ENCODE measurements at places on chromosomes 7 and 10.
A peak's percentile ranks its signal among the peaks of the same experiment; 100 is the strongest.

DNA sequence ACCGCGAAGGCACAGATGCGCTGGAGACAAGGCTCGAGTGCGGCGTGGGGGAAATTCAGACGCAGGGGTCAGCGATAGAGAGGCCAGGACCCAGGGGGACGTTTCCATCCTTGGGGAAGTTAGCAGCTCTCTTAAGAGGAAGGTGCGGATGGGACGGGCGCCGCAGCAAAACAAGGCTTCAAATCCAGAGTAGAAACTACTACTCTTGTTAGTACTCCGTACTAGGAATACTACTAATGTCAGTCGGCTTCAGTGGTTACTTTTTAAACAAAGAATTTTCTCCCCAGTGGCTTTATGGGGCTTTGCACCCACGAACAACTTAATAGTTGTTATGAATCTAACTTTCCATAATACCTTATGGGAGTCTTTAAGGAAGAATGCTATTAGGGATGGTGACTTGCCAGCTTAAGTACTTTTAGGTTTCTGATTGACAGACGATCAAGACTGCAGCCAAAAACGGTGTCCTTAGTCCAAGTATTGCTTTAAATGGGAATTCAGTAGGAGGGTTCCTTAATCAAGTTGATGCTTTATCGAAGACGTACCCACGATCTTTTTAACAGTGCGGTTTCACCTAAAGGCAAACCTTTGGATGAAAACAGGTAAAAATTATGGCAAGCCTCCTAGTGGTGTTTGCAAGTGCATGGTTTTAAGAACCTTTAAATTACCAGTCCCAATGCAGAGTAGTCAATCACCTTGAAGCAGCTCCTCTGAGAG, 812 bp upstream of the IDE start:
- DNase-seq: no peak

DNA sequence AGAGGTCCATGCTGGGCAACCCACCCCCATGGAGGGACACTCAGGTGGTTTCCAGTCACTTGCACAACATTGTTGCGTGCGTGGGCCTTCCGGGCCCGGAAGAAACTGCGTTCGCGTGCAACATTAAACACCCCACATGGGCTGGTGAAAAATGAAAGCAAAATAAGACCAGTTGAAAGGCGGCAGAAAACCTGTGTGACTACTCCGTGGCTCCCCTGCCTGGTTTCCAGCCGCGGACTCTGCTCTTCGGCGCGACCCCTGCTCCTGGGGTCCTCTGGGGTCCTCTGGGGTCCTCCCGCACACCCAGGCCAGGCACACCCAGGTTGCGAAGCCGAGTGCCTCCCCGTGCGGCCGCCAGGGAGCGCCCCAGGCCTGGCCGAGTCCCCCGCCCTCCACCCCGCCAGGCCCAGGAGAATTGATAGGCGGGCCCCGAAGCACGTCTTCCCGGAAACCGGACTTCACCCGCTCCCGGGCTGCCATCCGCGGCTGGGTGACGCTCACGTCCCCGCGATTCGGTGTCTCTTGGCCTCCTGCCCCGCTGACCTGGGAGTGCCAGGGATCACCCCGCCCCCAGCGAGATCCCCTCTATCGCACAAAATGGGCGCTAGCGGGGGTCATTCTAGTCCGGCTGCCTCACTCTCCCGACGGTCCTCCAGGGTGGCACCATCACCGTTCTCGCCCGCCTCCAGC, 1.9 kb upstream of the SH2D4B start:
- DNase-seq: peak; percentile 78

GRCh38 chr10:119190353-119190752, 11.7 kb upstream of the PRDX3 start:
- no peak for DNase-seq

DNA sequence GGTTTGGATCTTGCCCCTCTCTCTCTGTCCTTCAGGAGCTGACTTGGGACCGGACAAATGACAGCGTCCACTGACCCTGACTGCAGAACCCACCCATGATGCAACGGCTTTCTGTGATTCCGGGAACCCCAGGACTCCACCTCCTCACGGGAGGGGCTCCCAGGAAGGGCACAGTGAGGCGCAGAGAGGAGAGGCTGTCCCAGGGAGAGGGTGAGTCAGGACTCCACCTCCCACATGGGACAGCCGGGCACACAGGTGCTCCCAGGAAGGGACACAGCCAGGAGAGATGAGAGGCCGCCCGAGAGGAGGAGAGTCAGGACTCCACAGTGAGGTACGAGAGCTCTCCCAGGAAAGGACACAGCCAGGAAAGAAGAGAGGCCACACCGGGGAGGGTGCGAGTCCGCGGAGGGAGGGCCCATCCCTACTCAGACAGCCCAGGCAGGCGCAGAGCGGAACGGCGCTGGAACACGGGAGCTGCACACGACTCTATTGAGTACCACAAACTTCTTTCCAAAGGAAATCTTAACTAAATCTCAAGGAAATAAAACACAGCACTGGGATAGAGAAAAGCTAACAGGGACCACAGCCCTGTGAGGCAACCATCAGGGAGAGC, 162.5 kb downstream of the MAD1L1 start:
- no peak for DNase-seq

GRCh38 chr7:96685353-96685752, 24.3 kb downstream of the SEM1 start:
- DNase-seq: no peak

- DNase-seq: no peak
Observed at GRCh38 chr7:37074370-37074769, 350.1 kb upstream of the AOAH start.

DNA sequence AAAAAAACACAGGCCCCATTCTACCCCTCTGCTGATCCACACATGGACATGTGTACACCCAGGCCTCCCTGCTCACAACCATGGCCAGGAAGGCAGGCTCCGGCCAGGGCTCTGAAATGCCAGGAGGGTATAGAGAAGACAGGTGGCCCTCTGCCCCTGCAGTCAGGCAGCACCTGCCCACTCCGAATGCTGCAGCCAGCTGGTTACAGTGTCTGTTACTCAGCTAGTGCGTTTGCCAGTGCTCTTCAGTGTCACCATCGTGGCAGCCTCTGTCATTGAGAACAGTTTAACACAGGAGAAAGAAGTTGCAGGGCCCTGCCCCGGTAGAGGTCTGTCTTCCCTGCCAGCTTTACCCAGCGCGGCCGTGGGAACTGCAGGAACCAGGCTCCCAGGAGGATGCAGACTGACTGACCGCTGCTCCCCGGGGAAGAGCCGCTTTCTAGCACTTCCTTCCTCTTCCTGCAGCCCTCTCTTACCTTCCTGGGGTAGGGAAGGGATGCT, 128.8 kb upstream of the FAM20C start:
- no peak for DNase-seq

GRCh38 chr10:34031400-34031799, 696.9 kb upstream of the NRP1 start:
- no peak for DNase-seq
